Left colon (tissue), 2 donors: ENCODE measurements at places on chromosomes 13 and 19. TPM values are rescaled to one million over a fixed set of nuclear protein-coding genes. Genes with fewer than 3 reads are reported as not detected.

Gene SIGLECL1
- total RNA-seq: not detected

- no peak for DNase-seq
These were observed 711.8 kb downstream of the UQCRFS1 start for GRCh38 chr19:28500982-28501630.

DNA sequence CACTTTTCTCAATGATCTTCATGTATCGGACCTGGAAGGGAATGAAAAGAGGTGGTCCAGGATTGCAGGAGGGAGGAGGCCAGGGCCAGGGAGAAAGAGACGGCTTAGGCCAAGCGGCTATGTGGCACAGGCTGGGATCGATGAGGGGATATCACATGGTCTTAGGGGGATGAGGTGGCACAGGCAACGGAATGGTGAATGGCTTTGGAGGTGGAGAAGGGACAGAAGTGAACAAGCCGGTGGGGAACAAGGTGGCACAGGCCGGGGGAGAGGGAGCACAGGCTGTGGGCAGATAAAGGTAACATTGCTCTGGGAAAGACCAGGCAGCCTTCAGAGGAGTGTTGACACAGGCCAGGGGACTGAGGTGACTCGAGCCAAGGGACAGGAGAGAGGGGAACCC is 5.7 kb upstream of the CDKN2D start:
- DNase-seq: no peak

Gene LIM2
- not detected for total RNA-seq

- no peak for DNase-seq
These were observed 11.3 kb upstream of the MKNK2 start for GRCh38 chr19:2062389-2062729.

DNA sequence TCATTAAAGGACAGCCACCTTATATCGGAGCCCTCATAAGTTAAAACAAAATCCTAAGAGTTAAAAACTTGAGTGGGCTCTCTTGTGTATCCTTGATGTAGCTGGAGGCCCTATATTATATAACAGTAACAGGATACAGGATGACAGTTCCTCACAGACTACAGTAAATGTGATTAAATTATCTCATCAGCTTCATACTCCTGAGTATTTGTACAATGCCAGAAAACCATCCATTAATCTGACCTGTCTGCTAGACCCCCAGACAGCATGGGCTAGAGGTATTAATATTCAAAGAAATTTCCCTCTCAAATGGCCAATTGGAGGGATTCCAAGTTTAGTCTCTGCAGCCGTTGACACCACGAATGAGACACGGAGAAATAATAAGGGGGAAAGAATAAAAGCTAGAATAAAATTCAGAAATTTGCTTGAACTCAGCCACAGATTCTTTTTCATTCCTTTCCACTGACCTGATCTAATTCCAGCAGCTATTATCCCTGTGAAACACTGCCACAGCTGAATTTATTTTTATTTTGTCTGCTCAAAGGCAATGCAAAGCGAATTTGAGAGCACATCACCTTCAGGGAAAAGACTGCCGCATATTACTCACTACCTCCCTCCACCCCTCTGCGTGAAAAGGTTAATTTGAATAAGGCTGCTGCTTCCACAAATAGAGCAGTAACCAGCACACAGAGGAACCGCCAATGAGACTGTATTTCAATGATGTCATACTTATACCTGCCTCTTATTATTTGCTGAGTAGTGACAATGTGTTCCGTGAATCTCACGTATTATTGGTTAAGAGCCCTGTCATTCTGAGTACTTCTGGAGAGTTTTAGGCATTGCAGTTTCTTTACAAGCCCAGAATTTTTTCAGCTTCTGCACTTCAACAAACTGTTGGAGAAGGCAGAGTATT is 155.9 kb upstream of the KLF12 start:
- no peak for DNase-seq

Gene ZGLP1
- 2.8 TPM for total RNA-seq

DNA sequence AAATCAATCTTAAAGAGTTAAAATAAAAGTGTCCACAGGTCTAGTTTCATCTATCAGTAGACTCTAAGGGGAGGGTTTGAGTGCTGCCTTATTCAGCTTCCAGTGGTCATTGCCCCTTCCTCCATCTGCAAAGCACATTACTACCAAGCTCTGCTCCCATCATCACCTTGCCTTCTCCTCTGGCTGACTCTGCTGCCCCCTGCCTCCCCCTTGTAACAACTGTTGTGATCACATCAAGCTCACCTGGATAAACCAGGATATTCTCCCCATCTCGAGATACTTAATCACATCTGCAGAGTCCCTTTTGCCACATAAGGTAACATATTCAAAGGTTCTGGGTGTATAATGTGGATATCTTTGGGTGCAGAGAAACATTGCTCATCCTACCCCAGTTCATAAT is 43.3 kb upstream of the GPC6 start:
- DNase-seq: peak; percentile 2

DNA sequence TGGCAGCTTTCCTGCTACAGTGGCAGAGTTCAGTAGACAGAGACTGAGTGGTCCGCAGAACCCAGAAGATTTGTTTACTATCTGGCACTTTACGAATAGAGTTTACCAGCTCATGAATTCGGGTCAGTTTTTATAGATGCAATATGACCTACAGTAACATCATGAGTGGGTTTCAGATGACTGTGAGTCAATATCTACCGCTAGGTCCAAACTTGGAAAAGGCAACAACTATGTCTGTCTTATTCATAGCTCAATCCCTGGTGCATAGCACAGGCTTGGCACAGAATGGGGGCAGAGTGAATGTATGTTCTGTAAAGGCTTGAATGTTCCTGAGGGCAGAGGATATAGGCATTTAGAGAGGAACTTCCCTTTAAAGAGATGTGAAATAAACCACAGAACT is 65.2 kb downstream of the RAP2A start:
- no peak for DNase-seq
